ENCODE measurements at places on chromosomes 1 and 21.

GRCh38 chr21:44466996-44467858, 11.9 kb downstream of the LRRC3 start:
- peaks cover 2% of the 10 kb centered on the region for H3K27me3 ChIP-seq
- no peaks in the 10 kb centered on the region for H3K36me3 ChIP-seq
- no peak for DNase-seq
- H3K4me1 ChIP-seq, result no peaks in the 10 kb centered on the region

GRCh38 chr1:77398152-77398551, 116.3 kb downstream of the AK5 start:
- no peak for DNase-seq
- H3K4me3 ChIP-seq, result no peak overlapping the region
- no peaks in the 10 kb centered on the region for H3K36me3 ChIP-seq
- no peak overlapping the region for H3K27ac ChIP-seq

GRCh38 chr1:116415699-116416533, 42.9 kb downstream of the ATP1A1 start:
- peaks cover 34% of the 10 kb centered on the region for H3K4me1 ChIP-seq
- no peak for DNase-seq
- H3K27ac ChIP-seq, result peak overlapping the region; percentile 29
- peak overlapping the region; percentile 41 for H3K4me3 ChIP-seq

GRCh38 chr1:31627930-31628559, 10.6 kb downstream of the HCRTR1 start:
- no peak overlapping the region for H3K4me3 ChIP-seq
- H3K27me3 ChIP-seq, result no peaks in the 10 kb centered on the region
- peaks cover 2% of the 10 kb centered on the region for H3K4me1 ChIP-seq
- peaks cover 17% of the 10 kb centered on the region for H3K36me3 ChIP-seq
- H3K27ac ChIP-seq, result no peak overlapping the region

DNA sequence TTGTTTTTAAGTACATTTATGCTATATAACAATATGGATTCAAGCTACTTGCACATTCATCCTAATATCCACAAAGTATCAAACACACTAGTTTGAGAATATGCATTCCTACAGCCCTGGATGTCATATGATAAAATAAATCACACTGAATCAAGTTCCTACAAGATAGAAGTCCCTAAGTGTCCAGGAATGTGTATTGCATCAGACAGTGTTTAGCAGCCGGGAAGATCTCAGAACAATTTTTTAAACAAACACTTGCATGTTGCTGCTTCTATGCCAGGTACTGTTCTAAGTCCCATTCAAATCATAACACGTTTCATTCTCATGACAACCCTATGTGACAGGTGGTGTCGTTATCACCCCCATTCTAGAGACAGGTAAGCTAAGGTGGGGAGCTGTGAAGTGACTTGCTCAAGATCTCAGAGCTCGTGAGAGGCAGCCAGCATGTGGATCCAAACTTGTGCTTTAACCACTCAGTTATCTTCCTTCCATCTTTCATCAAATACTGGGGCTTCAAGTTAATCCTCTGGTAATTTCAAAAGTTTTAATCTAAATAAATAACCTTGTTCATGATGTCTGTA, 68.3 kb upstream of the KIF26B start:
- no peaks in the 10 kb centered on the region for H3K27me3 ChIP-seq
- no peak for DNase-seq
- H3K27ac ChIP-seq, result no peak overlapping the region
- no peak overlapping the region for H3K4me3 ChIP-seq
- H3K4me1 ChIP-seq, result no peaks in the 10 kb centered on the region

DNA sequence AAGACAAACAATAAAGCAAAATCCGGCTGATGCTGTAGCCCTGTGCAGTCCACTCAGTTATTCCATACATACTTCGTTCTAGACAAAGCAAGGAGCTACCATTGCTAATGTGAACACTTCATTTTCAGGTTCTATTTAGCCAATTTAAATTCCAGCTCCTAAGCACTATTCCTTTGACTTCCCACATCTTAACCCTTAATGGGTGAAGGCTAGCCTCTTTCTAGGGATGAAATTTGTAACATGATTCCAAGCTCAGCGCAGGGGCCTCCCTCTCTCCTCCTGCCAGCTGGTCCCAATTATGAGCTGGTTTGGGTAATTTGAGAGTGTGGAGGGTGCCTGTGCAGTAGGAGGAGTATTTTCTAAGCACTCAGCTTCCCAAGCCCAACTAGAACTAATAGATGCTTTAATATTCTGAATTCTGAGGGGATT, 53.9 kb upstream of the PTGFRN start:
- no peak overlapping the region for H3K27ac ChIP-seq
- no peaks in the 10 kb centered on the region for H3K27me3 ChIP-seq
- H3K4me1 ChIP-seq, result peaks cover 13% of the 10 kb centered on the region

GRCh38 chr1:241711326-241711725, 59.2 kb downstream of the WDR64 start:
- H3K4me3 ChIP-seq, result no peak overlapping the region
- no peak for DNase-seq
- H3K27ac ChIP-seq, result no peak overlapping the region

DNA sequence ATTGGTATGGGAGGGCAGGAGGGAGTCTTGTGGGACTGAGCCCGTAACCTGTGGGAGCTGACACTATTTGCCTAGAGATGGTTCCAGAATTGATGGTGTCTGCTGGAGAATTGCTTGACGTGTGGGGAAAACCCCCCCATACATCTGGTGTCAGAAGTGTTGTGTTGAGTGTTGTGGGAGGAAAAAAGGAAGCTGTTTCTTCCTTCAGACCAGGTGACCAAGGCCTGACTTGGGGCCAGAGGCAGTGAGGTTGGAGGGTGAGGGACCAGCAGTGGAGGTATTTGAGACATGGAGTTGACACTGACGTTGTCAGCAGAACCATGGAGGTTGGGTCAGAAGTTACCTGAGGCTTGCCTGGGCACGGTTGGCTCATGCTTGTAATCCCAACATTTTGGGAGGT, 8.3 kb downstream of the SHISAL2A start:
- no peak for DNase-seq
- no peaks in the 10 kb centered on the region for H3K27me3 ChIP-seq
- no peak overlapping the region for H3K4me3 ChIP-seq
- H3K36me3 ChIP-seq, result peaks cover 12% of the 10 kb centered on the region

Measured in T-helper 2 cell treated with Interferon-gamma antibody and Interleukin-4, amounts not matched to agents 5 μg/mL and 100 μg/mL, for 36 hours (primary cell).